Memory B cell (primary cell): ENCODE measurements at places on chromosomes 1 and 21.

DNA sequence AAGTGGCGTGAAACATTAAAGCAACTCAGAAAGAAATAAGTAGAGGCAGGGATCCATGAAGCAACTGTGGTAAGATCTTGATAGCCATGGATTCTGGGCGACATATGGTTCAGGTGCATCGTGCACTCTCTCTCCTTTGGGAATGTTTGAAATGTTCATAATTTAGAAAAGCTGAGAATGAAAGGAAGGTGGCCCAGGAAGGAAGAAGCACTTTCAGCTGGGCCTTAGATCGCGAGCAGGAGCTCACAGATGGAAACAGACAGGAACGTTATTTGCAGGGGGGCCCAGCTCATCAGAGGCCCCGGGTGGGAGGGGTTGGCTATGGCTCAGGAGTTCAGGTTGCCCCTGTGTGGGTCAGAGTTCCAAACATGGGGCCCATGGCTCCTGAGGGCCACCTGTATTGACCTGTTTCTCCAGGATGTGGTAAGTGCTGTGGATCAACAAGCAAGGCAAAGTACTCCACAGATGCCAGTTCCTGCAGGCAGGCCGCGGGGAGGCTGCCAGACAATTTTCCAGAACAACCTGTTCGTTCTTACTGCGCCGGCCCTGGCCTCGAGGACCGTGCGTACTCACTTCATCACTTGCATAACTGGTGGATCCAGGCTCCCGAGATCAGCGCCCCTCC is 253.2 kb downstream of the TOMM20 start:
- no peaks in the 10 kb centered on the region for H3K36me3 ChIP-seq
- H3K4me1 ChIP-seq, result peaks cover 6% of the 10 kb centered on the region
- no peak for DNase-seq
- H3K27ac ChIP-seq, result no peak overlapping the region
- no peaks in the 10 kb centered on the region for H3K27me3 ChIP-seq

DNA sequence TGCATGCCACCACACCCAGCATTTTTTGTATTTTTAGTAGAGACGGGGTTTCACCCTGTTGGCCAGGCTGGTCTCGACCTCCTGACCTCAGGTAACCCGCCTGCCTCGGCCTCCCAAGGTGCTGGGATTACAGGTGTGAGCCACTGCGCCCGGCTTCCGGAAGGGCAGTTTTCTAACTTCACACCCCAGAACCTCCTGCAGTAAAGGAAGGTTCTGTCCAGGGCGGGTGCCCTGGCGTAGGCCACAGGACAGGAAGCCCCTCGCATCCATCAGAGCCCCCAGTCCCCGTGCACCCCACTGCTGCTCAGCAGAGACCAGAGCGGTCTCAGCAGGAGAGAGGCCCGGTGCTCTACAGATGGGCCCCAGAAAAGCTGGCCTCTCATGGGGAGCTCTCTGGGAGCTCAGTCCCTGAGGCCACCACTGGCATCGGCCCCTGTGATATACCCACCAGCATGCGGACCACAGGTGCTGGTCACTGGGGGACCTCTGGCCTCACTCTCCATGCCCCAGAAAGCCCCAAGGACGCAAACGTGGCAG is 4.1 kb upstream of the DNMT3L start:
- H3K4me1 ChIP-seq, result no peaks in the 10 kb centered on the region
- no peaks in the 10 kb centered on the region for H3K36me3 ChIP-seq
- H3K27me3 ChIP-seq, result no peaks in the 10 kb centered on the region
- no peak overlapping the region for H3K4me3 ChIP-seq

- no peak overlapping the region for H3K4me3 ChIP-seq
- H3K36me3 ChIP-seq, result peaks cover 2% of the 10 kb centered on the region
- peaks cover 27% of the 10 kb centered on the region for H3K27me3 ChIP-seq
- DNase-seq, result no peak
- H3K4me1 ChIP-seq, result no peaks in the 10 kb centered on the region
Measured at GRCh38 chr1:14738235-14738634, 139.8 kb downstream of the KAZN start.

- no peaks in the 10 kb centered on the region for H3K4me1 ChIP-seq
- peaks cover 1% of the 10 kb centered on the region for H3K27me3 ChIP-seq
- peaks cover 4% of the 10 kb centered on the region for H3K36me3 ChIP-seq
- H3K4me3 ChIP-seq, result no peak overlapping the region
- no peak overlapping the region for H3K27ac ChIP-seq
Measured at GRCh38 chr1:230808281-230808872, 59.9 kb downstream of the C1orf198 start.

- H3K27ac ChIP-seq, result no peak overlapping the region
- H3K4me3 ChIP-seq, result no peak overlapping the region
- no peaks in the 10 kb centered on the region for H3K27me3 ChIP-seq
- DNase-seq, result no peak
- H3K36me3 ChIP-seq, result no peaks in the 10 kb centered on the region
Measured at GRCh38 chr1:187264995-187265602, 436.4 kb downstream of the PLA2G4A start.

DNA sequence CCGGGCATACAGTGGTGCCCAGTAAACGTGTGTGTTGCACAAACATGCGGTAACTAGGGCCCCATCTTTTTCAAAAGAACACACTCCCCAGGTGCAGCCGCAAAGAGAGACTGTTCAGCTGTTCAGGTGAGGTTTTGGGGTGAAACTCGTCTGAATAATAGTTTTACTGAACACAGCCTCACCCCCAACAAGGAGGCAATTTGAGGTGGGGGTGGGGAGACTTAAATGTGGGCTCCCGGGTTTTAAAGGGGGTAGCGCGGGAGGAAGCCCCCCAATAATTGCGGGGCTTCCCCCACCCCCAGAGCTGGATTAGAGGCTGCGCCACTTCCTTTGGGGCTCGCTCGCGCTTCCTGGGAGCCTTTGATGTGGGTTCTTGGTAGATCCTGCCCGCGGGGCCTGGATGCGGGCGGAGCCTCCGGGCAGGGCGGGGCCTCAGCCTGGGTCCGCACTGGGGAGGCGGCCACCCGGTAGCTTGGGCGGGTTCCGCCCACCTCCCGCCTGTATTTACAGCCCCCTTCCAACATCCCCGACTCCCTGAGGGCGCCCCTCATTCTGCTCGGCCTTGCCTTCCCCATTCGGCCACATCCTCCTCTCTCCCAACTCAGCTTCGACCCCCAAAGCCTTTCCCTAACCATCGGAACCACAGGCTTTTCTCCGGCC is 6.4 kb upstream of the EPHA2 start:
- peak overlapping the region; percentile 69 for H3K4me3 ChIP-seq
- peak overlapping the region; percentile 14 for H3K27ac ChIP-seq
- no peak for DNase-seq
- H3K36me3 ChIP-seq, result no peaks in the 10 kb centered on the region
- H3K4me1 ChIP-seq, result peaks cover 26% of the 10 kb centered on the region
- H3K27me3 ChIP-seq, result peaks cover 1% of the 10 kb centered on the region

DNA sequence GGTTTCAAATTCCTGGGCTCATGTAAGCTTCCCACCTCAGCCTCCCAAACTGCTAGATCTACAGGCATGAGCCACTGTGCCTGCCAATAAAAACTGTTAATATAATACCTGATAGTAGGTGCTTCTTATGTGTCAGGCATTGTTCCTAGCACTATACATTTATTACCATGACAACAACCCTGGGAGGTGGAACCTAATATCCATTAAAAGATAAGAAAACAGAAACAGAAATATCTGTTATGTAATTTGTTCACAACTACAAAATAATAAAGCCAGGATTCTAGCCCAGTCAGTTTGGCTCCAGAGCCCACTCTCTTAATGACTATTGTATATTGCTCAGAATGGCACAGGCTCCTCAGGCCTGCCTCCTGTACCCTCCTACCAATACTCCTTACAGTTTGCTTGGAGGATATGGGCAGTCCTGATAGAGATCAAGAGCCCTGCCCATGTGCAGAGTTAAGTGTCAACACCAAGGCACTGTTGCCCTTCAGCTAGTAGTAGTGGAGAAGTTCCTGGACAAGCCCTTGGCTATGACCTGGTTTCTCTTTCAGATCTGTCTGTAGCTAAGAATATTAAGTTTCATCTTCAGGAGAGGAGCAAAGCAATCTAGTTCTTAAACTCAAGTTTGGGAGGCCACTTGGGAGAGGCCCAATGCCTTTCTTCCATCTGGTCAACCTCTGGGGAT is 22.4 kb downstream of the RPL5 start:
- no peak overlapping the region for H3K27ac ChIP-seq
- H3K4me3 ChIP-seq, result no peak overlapping the region
- no peak for DNase-seq
- no peaks in the 10 kb centered on the region for H3K27me3 ChIP-seq
- H3K4me1 ChIP-seq, result peaks cover 13% of the 10 kb centered on the region
- peaks cover 20% of the 10 kb centered on the region for H3K36me3 ChIP-seq

DNA sequence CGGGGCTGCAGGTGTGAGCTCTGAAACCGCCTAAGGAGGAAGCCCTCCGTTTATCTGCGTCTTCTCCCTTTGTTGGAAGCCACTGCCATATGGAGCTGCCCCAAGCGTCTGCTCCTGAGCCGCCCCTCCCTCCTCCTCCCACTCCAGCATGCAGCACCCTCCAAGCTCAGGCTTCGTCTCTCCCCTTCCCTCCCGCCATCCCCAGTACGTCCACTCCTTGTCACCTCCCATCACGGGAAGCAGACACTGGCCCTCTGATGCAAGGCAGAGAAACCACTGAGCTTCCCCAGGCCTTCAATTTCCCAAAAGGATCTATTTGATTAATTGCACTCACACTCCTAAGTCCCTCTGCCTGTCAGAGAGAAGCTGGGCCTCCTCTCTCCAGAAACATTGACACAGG is 52.5 kb downstream of the NFASC start:
- H3K36me3 ChIP-seq, result no peaks in the 10 kb centered on the region
- H3K27me3 ChIP-seq, result peaks cover 4% of the 10 kb centered on the region
- H3K27ac ChIP-seq, result no peak overlapping the region
- no peak overlapping the region for H3K4me3 ChIP-seq

DNA sequence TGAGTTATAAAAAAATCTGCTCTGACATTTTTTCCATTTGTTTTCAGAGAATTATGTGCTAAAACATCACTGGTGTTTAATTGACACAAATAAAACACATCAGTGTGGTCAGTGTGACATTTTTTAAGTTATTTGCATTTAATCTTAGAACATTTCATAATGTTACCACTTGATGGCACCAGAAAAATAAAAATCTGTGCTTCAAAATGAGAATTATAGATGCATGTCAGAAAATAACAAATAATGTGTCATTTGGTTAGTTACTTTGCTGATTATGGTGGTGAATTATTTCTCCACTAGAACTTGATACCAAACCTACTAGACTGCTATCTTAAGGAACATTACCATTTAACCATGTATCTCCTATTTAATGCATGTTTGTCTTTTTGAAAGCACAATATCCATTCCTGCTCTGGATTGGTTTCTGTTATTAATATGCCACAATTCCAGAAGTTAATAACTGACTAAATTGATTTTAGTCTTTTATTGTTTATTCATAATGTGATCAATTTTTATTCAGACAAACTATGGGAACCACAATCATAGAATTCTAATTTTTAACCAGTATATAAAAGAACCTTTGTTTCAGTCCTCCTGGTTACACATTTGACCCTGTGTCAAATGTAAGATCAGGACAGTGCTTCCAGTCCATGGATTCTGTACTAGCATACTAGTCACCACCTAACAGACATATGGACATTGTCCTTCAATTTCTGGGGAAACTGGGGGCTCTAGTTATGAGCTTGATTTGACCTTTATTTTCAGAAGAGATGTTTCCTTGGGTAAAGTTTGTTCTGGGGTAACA is 81.0 kb downstream of the RPS6KC1 start:
- no peak overlapping the region for H3K4me3 ChIP-seq
- H3K4me1 ChIP-seq, result peaks cover 3% of the 10 kb centered on the region
- H3K36me3 ChIP-seq, result peaks cover 11% of the 10 kb centered on the region
- H3K27ac ChIP-seq, result no peak overlapping the region
- no peak for DNase-seq

DNA sequence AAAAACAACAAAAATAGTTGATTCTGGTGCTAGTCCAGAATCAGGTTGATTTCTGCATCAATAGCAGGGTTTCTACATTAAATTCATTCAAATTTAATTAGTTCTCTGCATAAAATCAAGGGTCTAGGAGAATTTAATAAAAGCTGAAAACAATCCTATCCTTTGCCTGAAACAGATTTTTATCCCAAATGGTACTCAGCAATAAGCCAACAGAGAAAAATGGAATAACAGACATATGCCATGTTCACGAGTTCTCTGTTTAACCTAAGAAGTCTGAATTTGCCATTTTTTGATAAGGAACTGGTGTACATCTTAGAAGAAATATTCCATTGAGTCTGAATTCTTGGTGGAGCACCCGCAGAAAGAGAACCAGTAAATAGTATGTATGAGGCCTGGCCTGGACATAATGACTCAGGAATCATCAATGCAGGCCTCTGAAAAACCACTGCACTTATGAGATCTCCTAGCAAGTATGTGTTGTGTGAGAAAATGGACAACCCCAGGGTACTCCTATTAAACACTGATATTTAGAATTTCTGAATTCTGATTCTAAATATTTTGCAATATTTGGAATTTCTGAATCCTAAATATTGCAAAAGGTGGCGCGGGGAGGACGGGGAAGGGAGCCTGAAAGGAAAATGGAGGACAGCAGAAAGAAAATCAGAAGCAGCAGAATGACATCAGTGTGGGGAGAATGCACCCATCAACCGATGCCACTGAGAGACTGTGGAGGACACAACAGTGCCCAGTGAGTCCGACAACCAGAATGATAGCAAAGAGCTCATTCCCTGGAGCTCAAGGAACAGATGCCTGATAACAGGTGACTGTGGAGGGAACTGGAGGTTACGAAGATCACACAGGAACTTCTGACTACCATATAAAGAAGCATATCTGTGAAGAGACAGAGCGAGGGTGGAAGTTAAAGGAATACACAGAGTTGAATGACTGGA is 97.6 kb downstream of the APP start:
- no peaks in the 10 kb centered on the region for H3K27me3 ChIP-seq
- peaks cover 23% of the 10 kb centered on the region for H3K4me1 ChIP-seq
- no peak overlapping the region for H3K27ac ChIP-seq
- H3K36me3 ChIP-seq, result peaks cover 8% of the 10 kb centered on the region
- no peak for DNase-seq
- H3K4me3 ChIP-seq, result no peak overlapping the region

GRCh38 chr1:219503604-219504003 is 109.3 kb downstream of the ZC3H11B start:
- no peak overlapping the region for H3K4me3 ChIP-seq
- H3K4me1 ChIP-seq, result no peaks in the 10 kb centered on the region
- DNase-seq, result no peak
- H3K27ac ChIP-seq, result no peak overlapping the region
- H3K36me3 ChIP-seq, result no peaks in the 10 kb centered on the region

GRCh38 chr1:30273456-30273855 is 449.9 kb downstream of the MATN1 start:
- no peaks in the 10 kb centered on the region for H3K4me1 ChIP-seq
- no peak for DNase-seq
- H3K4me3 ChIP-seq, result no peak overlapping the region
- no peak overlapping the region for H3K27ac ChIP-seq
- peaks cover 22% of the 10 kb centered on the region for H3K27me3 ChIP-seq
- no peaks in the 10 kb centered on the region for H3K36me3 ChIP-seq
